Mesendoderm (in vitro differentiated cells): ENCODE measurements at places on chromosomes 12 and 14.

GRCh38 chr12:27680619-27681018, 15.6 kb upstream of the REP15 start:
- no peaks in the 10 kb centered on the region for H3K27me3 ChIP-seq
- H3K27ac ChIP-seq = no peak overlapping the region
- DNase-seq = no peak

DNA sequence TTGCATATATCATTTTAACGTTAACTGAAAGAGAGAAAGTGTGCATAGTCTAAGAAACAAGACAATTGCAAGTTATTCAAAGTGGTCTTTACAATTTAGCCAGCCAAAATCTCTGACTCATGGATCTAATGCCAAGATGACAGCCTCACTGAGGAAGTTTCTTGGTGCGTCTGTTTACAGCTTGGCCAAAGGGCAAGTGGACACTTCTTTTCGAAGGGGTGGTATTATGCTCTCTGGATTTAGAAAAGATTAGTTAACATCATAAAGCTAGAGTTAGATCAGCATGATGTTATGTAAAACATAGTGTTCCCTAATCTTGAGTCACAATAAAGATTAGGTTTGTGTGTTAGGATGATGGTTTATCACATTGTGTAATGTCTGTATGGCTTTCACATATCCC, 51.5 kb upstream of the SLC2A13 start:
- no peaks in the 10 kb centered on the region for H3K27me3 ChIP-seq
- no peak overlapping the region for H3K4me3 ChIP-seq
- DNase-seq = no peak
- no peak overlapping the region for H3K27ac ChIP-seq

GRCh38 chr12:4303750-4304149, 17.3 kb upstream of the TIGAR start:
- peaks cover 14% of the 10 kb centered on the region for H3K36me3 ChIP-seq
- H3K27ac ChIP-seq = peak overlapping the region; percentile 22
- no peaks in the 10 kb centered on the region for H3K27me3 ChIP-seq
- no peak overlapping the region for H3K4me3 ChIP-seq

GRCh38 chr12:111283966-111284365, 84.9 kb downstream of the PHETA1 start:
- DNase-seq = no peak
- H3K4me1 ChIP-seq = no peaks in the 10 kb centered on the region
- H3K36me3 ChIP-seq = no peaks in the 10 kb centered on the region
- H3K27ac ChIP-seq = no peak overlapping the region
- no peak overlapping the region for H3K4me3 ChIP-seq

- H3K4me3 ChIP-seq = no peak overlapping the region
- no peaks in the 10 kb centered on the region for H3K4me1 ChIP-seq
- no peaks in the 10 kb centered on the region for H3K36me3 ChIP-seq
- no peak for DNase-seq
- no peak overlapping the region for H3K27ac ChIP-seq
- H3K27me3 ChIP-seq = no peaks in the 10 kb centered on the region
Measured at GRCh38 chr12:51401900-51402299, 10.7 kb upstream of the GALNT6 start.

GRCh38 chr12:129357233-129357632, 504.0 kb downstream of the GLT1D1 start:
- no peak for DNase-seq
- H3K36me3 ChIP-seq = no peaks in the 10 kb centered on the region
- no peaks in the 10 kb centered on the region for H3K27me3 ChIP-seq
- no peaks in the 10 kb centered on the region for H3K4me1 ChIP-seq
- H3K27ac ChIP-seq = no peak overlapping the region
- H3K4me3 ChIP-seq = no peak overlapping the region

GRCh38 chr12:96501133-96501761, 11.9 kb downstream of the CFAP54 start:
- H3K36me3 ChIP-seq = no peaks in the 10 kb centered on the region
- H3K27me3 ChIP-seq = no peaks in the 10 kb centered on the region
- no peak overlapping the region for H3K4me3 ChIP-seq
- H3K27ac ChIP-seq = peak overlapping the region; percentile 61
- peaks cover 4% of the 10 kb centered on the region for H3K4me1 ChIP-seq
- peak; percentile 88 for DNase-seq
